Cerebellar nuclear complex (tissue), 1 donor: ENCODE measurements at places on chromosomes 7 and 10.

GRCh38 chr10:116444527-116445142 lies 17.0 kb downstream of the PNLIPRP3 start:
- DNase-seq, result no peak

DNA sequence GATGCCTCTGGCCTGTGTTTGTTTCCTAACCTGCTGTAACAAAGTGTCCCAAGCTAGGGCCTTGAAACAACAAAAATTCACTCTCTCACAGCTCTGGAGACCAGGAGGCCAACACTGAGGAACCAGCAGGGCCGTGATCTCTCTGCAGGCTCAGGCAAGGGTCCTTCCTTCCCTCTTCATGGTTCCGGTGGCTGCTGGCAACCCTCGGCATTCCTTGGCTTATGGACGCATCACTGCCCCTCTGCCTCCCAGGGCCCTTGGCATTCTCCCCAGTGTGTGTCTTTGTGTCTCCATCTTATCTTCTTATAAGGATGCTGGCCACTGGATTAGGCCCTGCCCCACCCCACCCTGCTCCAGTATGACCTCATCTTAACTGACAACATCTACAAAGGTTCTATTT lies 17.0 kb downstream of the CNPY1 start:
- no peak for DNase-seq

DNA sequence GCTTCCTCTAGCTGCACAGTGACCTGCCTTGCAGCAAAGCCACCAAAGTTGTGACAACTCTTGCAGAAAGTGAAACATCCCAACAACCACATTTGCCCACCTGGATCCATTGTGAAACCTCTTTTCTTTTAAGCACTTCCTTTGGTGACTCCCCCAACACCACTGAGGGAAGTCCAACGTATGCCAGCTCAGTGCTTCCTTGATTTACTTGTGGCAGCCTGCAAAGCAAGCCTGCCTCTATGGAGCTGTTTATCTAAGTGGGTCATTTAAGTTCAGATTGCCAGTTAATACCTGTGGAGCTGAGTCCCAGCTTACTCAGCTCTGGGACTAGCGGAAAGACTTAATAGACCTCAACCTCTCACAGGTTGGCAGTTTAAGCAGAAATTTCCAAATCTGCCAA lies 230.8 kb upstream of the GHITM start:
- no peak for DNase-seq

GRCh38 chr10:3347413-3348182 lies 175.0 kb upstream of the PITRM1 start:
- no peak for DNase-seq

GRCh38 chr7:30256349-30256858 lies 28.0 kb upstream of the ZNRF2 start:
- DNase-seq, result no peak

- no peak for DNase-seq
These were observed 8.5 kb upstream of the CHCHD1 start for GRCh38 chr10:73773152-73773879.

DNA sequence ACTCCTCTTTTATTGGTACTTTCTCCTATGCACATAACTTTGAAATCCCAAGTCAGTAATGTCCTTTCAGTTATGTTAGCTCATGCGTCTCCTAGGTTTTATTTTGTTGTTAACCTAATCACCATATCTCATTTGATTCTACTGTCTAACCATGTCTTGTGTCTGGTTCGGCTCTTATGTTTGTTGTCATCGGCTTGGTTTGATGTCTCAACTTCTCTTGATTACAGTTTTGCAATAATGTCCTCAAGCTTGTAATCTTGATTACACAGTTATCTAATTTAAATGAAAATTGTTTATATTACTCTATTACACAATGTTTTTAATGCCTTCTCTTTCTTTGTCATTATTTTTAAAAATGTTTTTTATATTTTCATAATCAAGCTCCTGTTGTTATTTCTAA lies 35.9 kb upstream of the SEMA3A start:
- DNase-seq, result no peak

- DNase-seq, result no peak
These were observed 302.8 kb downstream of the PTPRN2 start for GRCh38 chr7:158284617-158285382.

- DNase-seq, result no peak
These were observed 15.2 kb downstream of the SND1 start for GRCh38 chr7:127667017-127667670.
